ENCODE measurements at places on chromosomes 7 and 10.
A peak's percentile ranks its signal among the peaks of the same experiment; 100 is the strongest.

DNA sequence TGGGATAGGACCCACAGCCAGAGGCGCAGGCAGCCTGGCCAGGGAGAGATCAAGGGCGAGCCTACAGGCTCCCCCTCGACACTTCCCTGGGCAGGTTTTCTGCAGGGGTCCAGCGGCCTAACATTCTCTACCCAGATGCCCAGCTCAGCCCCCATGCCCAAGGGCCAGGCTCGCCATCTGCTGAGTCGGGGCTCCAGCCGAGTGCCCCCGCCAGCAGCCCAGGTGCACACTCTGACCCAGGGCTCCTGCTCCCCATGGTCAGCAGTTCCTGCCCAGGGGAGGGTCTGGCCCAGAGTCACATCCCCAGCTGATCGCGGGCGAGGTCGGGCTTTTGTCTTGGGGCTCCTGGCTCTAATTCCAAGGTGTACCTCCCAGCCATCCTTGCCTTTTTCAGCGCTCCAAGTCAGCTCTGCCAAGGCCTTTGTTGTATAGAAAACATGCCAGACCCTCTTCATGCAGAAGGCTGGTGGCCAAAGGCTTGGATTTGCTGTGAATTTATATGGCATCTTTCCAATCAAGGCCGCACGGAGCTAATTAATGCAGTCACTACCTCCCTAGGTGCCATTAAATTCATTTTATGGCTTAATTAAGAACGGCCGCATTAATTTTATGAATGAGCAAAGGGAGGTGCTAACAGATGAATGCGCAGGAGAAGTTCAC lies 120.6 kb downstream of the LRRC18 start:
- no peaks in the 10 kb centered on the region for H3K27me3 ChIP-seq
- no peak overlapping the region for H3K27ac ChIP-seq
- no peaks in the 10 kb centered on the region for H3K36me3 ChIP-seq
- H3K4me1 ChIP-seq: no peaks in the 10 kb centered on the region

DNA sequence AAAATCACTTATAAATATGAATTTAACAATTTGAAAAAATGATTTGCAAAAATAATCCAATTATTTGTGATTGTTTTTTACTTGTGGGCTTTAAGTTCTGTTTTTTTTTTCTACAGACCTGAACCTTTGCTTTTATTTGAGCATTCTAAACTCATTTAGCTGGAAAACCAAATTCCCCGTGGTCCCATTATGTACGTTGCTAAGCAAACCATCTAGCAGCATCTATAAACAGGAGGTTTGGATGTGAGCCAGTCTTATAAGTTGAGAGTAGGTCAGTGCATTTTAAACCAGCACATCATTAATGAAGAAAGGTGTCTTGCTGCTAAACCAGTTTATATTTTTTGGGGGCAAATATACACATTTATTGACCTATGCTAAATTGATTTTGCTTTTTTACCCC lies 77.3 kb downstream of the LRRN3 start:
- H3K27me3 ChIP-seq: no peaks in the 10 kb centered on the region
- no peak overlapping the region for H3K4me3 ChIP-seq
- H3K27ac ChIP-seq: no peak overlapping the region
- no peak for DNase-seq
- no peaks in the 10 kb centered on the region for H3K36me3 ChIP-seq
- no peaks in the 10 kb centered on the region for H3K4me1 ChIP-seq

DNA sequence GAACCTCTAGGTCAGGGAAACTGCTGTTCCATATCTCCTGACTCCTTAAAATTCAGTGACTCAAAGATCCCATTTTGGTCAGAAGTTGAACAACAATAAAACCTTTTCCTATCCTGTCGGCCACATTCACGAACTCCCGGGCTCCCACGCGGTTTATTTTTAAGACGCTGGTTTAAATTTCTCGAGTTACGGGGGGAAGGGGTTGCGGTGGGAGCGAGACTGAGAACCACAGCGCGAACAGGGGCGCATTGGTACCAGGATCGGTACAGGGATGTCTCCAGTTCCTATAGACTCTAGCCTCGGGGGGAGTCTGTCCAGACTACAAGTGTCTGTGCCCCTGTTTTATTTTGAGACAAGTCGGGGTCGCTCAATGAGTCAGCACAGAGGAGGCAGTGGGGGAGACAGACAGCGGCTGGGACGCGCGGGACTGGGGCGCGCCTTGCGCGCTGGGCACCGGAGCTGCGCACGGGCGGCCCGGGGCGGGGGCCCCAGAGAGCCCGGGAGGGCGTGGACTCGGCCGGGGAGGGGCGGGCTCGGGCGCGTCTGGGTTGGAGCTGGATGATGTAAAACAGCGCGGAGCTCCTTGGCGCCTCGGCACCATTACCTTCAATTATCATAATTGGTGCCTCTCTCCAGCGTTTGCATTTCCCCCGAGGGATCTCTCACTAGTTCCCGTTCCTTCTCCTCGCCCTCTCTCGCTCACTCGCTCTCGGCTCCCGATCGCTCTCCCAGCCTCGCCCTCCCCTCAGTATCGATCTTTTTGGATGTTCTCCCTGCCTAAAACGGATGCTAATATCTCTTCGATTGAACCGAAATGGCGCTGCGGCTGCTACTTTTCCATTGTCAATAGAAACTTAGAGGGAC lies 8.7 kb upstream of the BAMBI start:
- no peak overlapping the region for H3K27ac ChIP-seq
- H3K27me3 ChIP-seq: peaks cover 11% of the 10 kb centered on the region
- DNase-seq: no peak

GRCh38 chr7:148261996-148262688 lies 328.4 kb upstream of the C7orf33 start:
- no peak overlapping the region for H3K27ac ChIP-seq
- peak; percentile 5 for DNase-seq
- no peak overlapping the region for H3K4me3 ChIP-seq
- H3K27me3 ChIP-seq: peaks cover 3% of the 10 kb centered on the region
- peaks cover 7% of the 10 kb centered on the region for H3K4me1 ChIP-seq

DNA sequence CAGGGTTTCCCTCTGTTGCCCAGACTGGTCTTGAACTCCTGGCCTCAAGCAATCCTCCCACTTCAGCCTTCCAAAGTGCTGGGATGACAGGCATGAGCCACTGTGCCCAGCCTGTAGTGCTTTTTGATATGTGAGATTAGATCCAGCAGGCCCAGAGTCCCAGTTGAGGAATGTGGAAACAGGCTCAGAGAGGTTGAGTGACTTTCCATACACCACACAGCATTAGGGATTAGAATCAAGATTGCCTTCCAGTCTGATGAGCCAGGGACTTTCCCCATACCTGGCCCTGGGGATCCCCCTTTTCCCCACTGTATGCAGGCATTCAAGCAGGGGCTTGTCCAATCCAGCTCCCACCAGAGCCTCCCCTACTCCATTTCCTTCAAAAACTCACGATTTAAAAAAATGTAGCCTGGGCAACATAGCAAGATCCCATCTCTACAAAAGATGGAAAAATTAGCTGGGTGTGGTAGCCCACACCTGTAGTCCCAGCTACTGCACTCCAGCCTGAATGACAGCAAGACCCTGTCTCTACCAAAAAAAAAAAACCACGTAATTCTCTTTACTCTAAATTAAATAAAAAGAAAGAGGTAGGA lies 75.0 kb upstream of the GTF2I start:
- H3K27ac ChIP-seq: no peak overlapping the region
- no peaks in the 10 kb centered on the region for H3K27me3 ChIP-seq
- no peaks in the 10 kb centered on the region for H3K36me3 ChIP-seq
- H3K4me3 ChIP-seq: no peak overlapping the region

GRCh38 chr7:141945356-141945755 lies 1.4 kb downstream of the CLEC5A start:
- no peaks in the 10 kb centered on the region for H3K27me3 ChIP-seq
- H3K4me3 ChIP-seq: no peak overlapping the region
- DNase-seq: no peak
- H3K4me1 ChIP-seq: no peaks in the 10 kb centered on the region
- H3K36me3 ChIP-seq: no peaks in the 10 kb centered on the region

- H3K27me3 ChIP-seq: no peaks in the 10 kb centered on the region
- peaks cover 89% of the 10 kb centered on the region for H3K36me3 ChIP-seq
- no peak overlapping the region for H3K4me3 ChIP-seq
- DNase-seq: no peak
- H3K27ac ChIP-seq: no peak overlapping the region
Observed at GRCh38 chr7:98935811-98936210, 57.5 kb downstream of the TRRAP start.

GRCh38 chr7:102289057-102289456 lies 2.4 kb downstream of the SH2B2 start:
- H3K4me1 ChIP-seq: peaks cover 67% of the 10 kb centered on the region
- no peak overlapping the region for H3K4me3 ChIP-seq
- DNase-seq: no peak

DNA sequence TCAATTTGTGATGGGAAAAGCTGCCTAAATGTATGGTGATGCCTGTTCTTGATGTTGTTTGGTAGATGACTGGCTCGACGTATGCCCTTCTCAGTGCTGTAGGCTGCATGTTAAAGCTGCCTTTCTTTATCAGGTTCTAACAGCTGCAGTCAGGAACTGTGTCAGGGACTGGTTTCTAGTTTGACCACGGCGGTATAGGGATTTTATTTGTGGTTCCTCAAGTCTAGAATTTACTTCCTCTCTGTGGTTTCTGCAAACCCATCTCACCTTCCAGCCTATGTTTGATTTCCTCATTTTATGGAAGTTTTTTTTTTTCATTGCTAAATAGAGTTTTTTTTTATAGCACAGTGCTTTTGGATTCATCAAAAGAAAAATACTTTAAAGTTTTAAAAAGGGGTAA lies 26.5 kb downstream of the LMTK2 start:
- H3K4me1 ChIP-seq: peaks cover 32% of the 10 kb centered on the region
- no peak overlapping the region for H3K27ac ChIP-seq
- DNase-seq: peak; percentile 20
- H3K36me3 ChIP-seq: peaks cover 1% of the 10 kb centered on the region

- no peak overlapping the region for H3K27ac ChIP-seq
- H3K36me3 ChIP-seq: no peaks in the 10 kb centered on the region
- no peak for DNase-seq
- H3K4me3 ChIP-seq: no peak overlapping the region
Observed at GRCh38 chr7:30168835-30169573, 34.2 kb downstream of the MTURN start.

- DNase-seq: no peak
- no peaks in the 10 kb centered on the region for H3K4me1 ChIP-seq
- no peak overlapping the region for H3K4me3 ChIP-seq
- H3K27ac ChIP-seq: no peak overlapping the region
Observed at GRCh38 chr7:31890766-31891165, 179.4 kb downstream of the PDE1C start.

DNA sequence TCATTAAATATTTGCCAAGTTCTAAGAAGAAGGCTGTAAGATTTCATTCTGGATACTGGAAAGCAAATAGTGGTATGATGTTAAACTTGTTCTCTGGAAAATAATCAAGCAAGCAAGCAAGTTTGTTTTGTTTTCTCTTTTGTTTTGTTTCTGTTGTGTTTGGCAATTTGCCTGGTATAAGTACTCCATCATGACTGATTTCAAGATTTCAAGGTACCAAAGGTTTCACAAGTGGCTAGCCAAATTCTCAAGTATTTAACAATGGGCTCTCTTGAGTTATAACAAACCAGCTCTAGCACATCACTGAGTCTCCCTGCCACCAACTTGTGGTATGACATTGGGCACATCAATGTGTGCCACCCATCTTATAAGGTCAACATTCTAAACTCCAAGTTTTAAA lies 151.7 kb upstream of the IGFBP3 start:
- H3K4me1 ChIP-seq: no peaks in the 10 kb centered on the region
- H3K27ac ChIP-seq: no peak overlapping the region
- H3K36me3 ChIP-seq: no peaks in the 10 kb centered on the region
- no peak overlapping the region for H3K4me3 ChIP-seq
- H3K27me3 ChIP-seq: no peaks in the 10 kb centered on the region

GRCh38 chr10:43315535-43316207 lies 48.8 kb upstream of the RASGEF1A start:
- DNase-seq: no peak
- no peaks in the 10 kb centered on the region for H3K4me1 ChIP-seq
- H3K27me3 ChIP-seq: no peaks in the 10 kb centered on the region
- no peak overlapping the region for H3K27ac ChIP-seq
- no peaks in the 10 kb centered on the region for H3K36me3 ChIP-seq

- H3K4me1 ChIP-seq: no peaks in the 10 kb centered on the region
- no peak for DNase-seq
- H3K27me3 ChIP-seq: no peaks in the 10 kb centered on the region
- no peak overlapping the region for H3K4me3 ChIP-seq
- H3K36me3 ChIP-seq: no peaks in the 10 kb centered on the region
- no peak overlapping the region for H3K27ac ChIP-seq
Observed at GRCh38 chr10:12749760-12750478, 251.6 kb downstream of the CCDC3 start.

DNA sequence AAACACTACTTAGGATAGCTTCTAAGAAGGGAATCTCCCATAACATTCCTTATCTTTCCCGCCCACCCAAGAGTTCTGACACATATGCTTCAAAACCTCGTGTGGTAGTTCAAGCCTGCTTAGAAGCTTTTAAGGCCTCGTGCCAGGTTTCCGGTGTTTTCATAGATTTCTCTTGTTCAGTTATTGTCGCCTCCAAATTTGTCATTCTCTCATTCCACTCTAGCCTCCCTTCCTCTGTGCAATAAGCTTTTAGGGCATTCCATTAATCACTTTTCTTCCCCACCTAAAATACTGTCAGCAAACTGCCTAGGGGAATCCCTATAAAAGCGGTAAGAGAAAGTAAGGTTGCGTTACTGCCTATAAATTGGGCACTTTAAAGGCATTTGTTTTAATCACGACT lies 718 bp upstream of the BPGM start:
- peaks cover 26% of the 10 kb centered on the region for H3K4me1 ChIP-seq
- H3K27ac ChIP-seq: peak overlapping the region; percentile 93
- peak overlapping the region; percentile 67 for H3K4me3 ChIP-seq
- no peaks in the 10 kb centered on the region for H3K36me3 ChIP-seq
- H3K27me3 ChIP-seq: no peaks in the 10 kb centered on the region

DNA sequence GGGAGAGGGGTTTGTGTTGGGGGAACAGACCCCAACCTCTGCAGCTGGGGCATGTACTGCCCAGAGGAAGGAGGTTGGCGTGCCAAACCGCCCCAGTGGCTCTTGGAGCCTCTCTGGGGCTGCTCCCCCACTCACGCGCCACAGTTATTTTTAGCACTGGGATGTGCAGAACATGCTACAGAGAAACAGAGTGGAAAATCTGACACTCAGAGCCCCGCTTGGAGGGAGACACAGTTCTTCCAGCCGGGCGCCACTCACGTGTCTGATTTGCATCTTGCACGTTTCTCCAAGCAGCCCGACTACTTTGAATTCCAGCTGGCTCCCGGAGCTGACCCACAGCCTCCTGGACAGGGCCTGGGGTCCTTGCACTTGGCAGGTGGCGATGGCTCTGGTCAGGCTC lies 182.0 kb downstream of the RPS24 start:
- H3K4me1 ChIP-seq: no peaks in the 10 kb centered on the region
- no peak overlapping the region for H3K27ac ChIP-seq
- H3K36me3 ChIP-seq: no peaks in the 10 kb centered on the region
- no peak overlapping the region for H3K4me3 ChIP-seq
- no peaks in the 10 kb centered on the region for H3K27me3 ChIP-seq
- DNase-seq: no peak

DNA sequence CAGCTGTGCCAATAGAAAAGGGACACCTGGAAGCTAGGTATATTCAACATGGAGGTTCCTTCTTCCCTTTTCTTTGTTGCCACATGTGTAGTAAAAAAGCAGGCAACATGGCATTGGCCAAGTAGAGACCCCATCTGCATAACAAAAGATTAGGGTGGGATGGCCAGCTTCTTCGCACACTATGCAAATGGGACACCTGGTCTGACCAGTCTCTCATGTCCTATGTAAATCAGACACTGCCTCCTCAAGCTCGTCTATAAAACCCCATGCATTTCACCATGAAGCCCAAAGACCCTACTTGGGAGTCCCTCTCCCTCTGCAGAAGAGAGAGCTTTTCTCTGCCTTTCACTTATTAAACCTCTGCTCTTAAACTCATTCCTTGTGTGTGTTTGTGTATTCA lies 53.9 kb downstream of the MYL10 start:
- peaks cover 1% of the 10 kb centered on the region for H3K27me3 ChIP-seq
- no peak for DNase-seq
- H3K4me3 ChIP-seq: no peak overlapping the region
